ENCODE measurements at places on chromosomes 12 and 14. TPM values are rescaled to one million over a fixed set of nuclear protein-coding genes. Genes with fewer than 3 reads are reported as not detected.

GRCh38 chr12:95114766-95115405 lies 41.5 kb upstream of the NR2C1 start:
- no peaks in the 10 kb centered on the region for H3K27me3 ChIP-seq
- H3K27ac ChIP-seq = no peak overlapping the region
- no peak for DNase-seq
- H3K4me3 ChIP-seq = no peak overlapping the region
- H3K4me1 ChIP-seq = no peaks in the 10 kb centered on the region

DNA sequence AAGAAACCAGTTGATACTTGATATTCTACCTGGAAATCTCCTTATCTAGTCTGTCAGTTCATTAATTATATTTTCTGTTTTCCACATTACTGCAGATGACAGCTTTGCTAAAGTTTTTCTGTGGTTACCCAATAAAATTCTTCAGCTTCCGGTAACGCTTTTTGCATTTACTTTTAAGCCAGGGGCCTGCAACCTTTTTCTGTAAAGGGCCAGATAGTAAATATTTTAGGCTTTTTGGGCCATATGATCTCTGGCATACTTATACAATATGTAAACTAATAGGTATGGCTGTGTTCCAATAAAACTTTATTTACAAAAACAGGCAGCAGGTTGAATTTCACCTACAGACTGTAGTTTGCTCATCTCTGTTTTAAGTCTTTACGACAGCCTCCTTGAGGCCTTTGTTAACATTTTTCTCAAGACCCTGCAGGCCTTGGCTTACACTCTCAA lies 48.3 kb downstream of the SPATS2 start:
- no peak overlapping the region for H3K4me3 ChIP-seq
- H3K36me3 ChIP-seq = no peaks in the 10 kb centered on the region
- no peak for DNase-seq
- H3K4me1 ChIP-seq = no peaks in the 10 kb centered on the region

DNA sequence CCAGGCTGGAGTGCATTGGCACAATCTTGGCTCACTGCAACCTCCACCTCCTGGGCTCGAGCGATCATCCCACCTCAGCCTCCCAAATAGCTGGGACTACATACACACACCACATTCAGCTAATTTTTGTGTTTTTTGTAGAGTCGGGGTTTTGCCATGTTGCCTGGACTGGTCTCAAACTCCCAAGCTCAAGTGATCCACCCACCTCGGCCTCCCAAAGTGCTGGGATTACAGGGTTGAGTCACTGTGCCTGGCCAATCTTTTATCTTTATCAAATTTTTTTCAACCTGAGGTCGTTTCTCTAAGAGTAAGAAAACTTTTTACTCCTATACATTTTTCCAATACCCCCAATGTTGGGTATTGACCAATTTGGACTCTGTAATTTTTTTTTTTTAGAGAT lies 40.0 kb upstream of the NAP1L1 start:
- no peaks in the 10 kb centered on the region for H3K27me3 ChIP-seq
- H3K27ac ChIP-seq = no peak overlapping the region
- no peaks in the 10 kb centered on the region for H3K36me3 ChIP-seq
- H3K4me1 ChIP-seq = no peaks in the 10 kb centered on the region
- no peak overlapping the region for H3K4me3 ChIP-seq

DNA sequence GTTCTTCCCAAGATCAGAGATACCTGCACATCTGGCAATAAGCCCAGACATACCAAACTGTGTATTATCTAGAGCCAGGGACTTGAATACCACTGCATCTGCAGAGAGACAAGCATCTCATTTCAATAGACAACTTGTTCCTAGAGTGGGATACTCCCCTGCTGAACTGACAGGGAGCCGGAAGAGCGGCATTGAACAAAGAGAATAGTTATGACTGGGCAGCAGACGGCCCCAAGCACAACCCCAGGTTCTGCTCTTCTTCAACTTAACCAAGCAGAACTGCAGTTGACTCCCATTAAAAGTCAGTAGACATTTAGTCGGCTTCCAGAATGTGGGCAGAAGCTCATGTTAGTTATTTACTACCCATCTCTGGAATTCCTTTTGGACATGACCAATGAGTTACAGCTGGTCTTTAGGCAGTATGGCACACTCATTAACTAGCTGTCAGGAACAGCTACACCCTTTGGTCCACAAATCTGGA lies 112.9 kb downstream of the HMGA2 start:
- no peaks in the 10 kb centered on the region for H3K4me1 ChIP-seq
- H3K4me3 ChIP-seq = no peak overlapping the region
- H3K27ac ChIP-seq = no peak overlapping the region
- no peaks in the 10 kb centered on the region for H3K36me3 ChIP-seq
- DNase-seq = no peak

- H3K36me3 ChIP-seq = no peaks in the 10 kb centered on the region
- H3K4me1 ChIP-seq = no peaks in the 10 kb centered on the region
- no peak overlapping the region for H3K4me3 ChIP-seq
- H3K27me3 ChIP-seq = no peaks in the 10 kb centered on the region
These were observed 91.3 kb downstream of the BBS10 start for GRCh38 chr12:76256904-76257303.

- no peaks in the 10 kb centered on the region for H3K4me1 ChIP-seq
- no peak overlapping the region for H3K4me3 ChIP-seq
- H3K36me3 ChIP-seq = no peaks in the 10 kb centered on the region
- H3K27me3 ChIP-seq = no peaks in the 10 kb centered on the region
These were observed 100.3 kb upstream of the TMTC1 start for GRCh38 chr12:29883941-29884554.

- H3K4me3 ChIP-seq = no peak overlapping the region
- no peaks in the 10 kb centered on the region for H3K27me3 ChIP-seq
- no peaks in the 10 kb centered on the region for H3K4me1 ChIP-seq
- H3K27ac ChIP-seq = no peak overlapping the region
- H3K36me3 ChIP-seq = no peaks in the 10 kb centered on the region
These were observed 16.1 kb downstream of the ACSM4 start for GRCh38 chr12:7319930-7320329.

The SYT1 gene
- total RNA-seq = 1.3 TPM
